ENCODE measurements at places on chromosomes 7 and 10.

DNA sequence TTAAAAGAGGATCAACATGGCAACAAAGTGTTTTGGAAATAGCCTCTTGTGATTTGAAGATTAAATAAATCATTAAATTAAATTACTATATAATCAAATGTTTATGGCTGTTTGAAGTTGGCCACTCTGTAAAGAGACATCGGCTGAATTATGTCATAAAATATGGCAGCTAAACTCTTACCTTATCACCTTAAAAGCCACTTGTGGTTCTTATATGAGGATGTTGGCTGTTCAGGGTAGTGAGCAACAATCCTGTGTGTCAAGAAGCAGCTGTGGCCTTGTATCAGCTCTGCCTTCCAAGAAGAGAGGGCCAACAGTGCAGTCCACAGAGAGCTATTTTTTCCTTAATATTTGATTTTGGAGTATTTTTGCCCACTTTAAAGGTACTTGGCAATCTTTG, 113.4 kb upstream of the CDK6 start:
- no peak for DNase-seq

DNA sequence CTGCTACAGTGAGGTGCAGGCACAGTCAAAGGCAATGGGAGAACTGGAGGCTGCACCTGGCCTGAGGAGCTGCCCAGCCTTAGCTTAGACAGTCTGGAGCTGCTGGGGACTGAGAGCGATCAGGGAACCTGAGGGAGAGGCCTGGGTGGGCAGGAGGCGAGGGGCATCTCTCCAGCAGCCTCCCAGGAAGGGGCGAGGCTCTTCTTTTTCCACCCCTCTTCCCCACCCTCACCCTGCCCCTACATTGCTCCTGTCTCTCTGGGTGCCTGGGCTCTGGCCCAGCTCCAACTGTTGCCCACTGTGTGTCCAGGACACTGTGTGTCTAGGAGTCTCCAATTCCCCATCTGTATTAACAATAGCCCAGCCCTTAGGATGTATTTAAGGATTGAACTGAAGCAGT, 36.9 kb downstream of the TBATA start:
- no peak for DNase-seq

DNA sequence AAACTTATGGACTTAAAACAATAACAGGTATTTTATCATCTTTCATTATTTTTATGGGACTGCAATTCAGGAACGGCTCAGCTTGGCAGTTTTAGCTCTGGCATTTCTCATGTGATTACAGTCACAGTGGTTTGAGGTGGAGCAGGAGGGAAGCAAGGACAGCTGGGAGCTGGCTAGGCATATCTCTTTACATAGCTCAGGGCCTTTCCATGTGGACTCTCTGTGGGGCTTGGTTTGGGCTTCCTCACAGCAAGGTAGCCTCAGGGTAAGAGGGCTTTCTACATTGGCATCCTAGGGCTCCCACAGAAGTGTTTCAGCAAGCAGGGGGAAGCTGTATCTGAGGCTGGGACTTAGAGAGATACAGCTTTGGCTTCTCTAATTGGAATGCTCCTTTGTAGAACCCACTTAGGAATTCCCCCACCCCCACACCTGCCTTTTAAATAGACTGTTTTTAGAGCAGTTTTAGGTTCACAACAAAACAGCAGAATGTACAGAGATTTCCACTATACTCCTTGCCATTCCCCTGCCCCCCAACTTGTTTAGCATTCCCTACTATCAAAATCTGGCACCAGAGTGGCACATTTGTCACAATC, 26.6 kb upstream of the SDHAF3 start:
- no peak for DNase-seq

DNA sequence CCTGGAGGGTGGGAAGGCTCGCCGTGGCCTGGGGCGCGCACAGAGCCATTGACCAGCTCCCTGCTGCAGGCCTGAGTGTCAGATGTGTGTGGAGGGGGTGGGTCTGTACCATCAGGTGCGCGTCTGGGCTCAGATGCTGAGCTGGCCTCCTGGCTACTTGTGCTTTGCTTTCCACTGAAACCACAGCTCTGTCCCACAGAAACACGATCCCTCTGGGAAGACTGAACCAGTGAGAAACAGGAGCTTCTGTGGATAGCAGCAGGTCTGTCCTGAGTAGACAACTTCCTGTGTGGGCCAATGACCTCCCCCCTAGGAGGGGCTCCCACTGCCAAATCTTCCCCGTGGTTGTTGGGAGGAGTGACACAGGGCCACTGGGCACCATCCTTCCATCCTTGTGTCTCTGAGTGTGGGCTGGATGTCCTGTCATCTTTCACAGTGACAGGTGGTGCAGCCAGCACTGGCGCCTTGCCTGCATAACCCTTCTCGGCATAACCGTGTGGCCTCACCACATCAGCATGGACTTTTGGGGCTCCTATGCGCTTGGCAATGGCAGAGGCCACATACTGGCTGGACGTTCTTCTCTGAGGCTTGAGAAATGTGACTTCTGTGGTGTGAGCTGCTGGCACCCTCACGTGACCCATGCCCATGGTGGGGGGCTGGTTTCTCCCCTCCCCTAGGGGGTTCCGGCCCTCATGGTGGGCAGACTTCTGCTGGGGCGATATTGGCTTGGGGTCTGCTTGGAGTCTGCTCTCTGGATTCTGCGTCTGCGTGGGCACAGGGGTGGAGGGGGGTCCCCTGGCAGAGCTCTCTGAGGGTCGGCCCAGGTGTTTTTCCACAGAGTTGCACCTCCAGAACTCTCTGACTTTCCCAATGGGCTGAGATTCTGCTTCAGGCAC, 245.5 kb upstream of the GRB10 start:
- no peak for DNase-seq

GRCh38 chr10:1160561-1161314, 104.6 kb downstream of the WDR37 start:
- DNase-seq = no peak

DNA sequence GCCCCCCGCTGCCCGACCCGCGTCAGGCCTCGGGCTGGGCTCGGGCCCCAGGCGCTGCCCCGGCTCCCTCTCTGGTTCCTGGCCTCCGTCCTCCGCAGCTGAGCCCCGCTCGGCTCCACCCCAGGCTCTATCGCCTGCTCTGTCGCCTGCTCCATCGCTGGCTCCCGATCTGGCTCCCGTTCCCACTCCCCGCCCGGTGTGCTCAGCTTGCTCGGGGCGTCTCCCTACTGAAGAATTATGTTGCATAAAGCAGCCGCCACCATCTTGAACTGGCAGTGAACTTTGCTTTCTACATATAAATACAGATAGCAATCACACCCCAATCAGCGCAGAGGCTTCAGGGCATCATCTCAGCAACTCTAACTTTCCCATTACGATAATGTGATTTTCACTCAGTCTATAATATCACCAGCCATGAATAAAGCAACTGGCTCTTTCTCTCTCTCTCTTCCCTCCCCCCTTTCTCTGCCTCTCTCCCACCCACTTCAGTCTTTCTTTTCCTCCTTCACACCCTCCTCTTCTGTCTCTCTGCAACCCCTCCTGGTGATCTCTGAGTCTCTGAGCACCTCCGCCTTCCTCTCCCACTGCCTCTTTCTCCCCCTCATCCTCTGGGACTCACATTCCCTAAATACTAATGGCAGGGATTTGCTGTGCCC, 43.3 kb upstream of the BTRC start:
- no peak for DNase-seq

- no peak for DNase-seq
Observed at GRCh38 chr10:84879991-84880390, 551.6 kb downstream of the CCSER2 start.
